RKO (cell line): ENCODE measurements at places on chromosomes 5 and 9.

- DNase-seq: no peak
These were observed 23.9 kb downstream of the GFI1B start for GRCh38 chr9:133002147-133003070.

DNA sequence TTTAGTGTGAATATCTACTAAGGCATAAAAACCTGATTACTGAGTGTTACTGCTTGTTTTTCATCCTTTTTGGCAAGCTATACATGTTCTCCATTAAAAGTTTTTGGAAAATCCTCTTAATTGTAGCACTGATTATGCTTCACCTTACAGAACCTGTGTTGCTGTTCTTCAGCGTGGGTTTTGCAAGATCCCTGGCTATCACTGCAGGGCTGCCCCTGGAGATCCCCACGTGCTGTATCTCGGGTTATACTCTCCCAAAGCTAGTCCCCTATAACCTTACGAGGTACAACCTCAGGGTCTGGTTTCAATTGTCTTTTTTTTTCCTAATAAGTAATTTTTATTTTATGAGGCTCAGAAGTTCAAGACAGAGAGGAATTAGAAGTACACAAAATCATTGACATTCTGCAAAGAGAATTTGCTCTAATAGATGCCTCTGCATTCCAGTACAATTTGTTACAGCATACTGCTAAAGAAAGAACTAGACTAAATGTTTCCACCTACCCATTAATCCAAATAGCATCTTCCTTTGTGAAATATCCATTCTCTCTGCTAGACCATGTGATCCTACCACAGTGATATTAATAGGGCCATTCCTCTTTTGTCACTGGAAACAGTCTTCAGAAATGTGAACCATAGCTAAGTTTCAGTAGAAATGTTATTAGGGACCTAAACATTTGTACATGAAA, 25.8 kb upstream of the CAMK4 start:
- no peak for DNase-seq

GRCh38 chr5:37751227-37751626, 88.6 kb downstream of the GDNF start:
- DNase-seq: peak; percentile 24

DNA sequence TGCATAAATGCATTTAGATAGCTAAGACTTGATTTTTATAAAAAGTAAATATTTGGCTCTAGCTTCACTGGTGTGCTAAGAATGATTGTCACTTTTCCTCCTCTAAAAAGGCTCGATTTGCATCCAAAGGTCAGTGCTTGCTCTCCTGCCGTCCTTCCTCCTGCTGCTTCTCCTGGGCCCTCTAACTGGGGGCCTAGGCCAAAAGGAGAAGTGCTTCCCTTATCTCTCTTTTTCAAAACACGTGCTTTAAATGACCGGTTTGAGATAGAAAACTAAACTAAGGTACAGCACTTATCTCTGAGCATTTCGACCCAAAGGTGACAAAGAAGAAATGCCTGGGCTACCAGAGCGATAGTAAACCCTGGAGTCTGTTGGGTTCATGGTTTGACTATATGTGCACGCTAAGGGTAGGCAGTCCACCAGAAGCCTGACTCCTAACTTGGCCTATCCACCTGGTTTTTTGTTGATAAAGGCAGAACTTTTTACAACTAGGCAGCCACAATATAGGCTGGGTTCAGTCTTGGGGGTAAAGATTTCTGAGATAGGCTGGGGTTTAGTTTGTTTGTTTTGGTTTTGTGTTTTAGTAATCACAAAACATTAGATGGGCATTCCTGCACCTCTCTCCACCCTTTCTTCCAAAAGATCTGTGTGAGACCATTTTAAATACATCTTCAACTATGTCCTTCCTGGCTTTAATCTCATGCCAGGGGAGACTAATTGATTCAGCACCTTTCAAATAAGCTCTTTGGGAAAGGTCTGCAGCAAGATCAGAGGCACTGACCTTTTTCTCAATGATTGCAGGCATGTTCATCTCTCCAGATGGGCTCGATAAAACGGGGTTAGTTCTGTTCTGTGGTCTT, 3.8 kb downstream of the NR2F1-AS1 start:
- DNase-seq: no peak

GRCh38 chr5:167949435-167949834, 342.0 kb upstream of the WWC1 start:
- no peak for DNase-seq

DNA sequence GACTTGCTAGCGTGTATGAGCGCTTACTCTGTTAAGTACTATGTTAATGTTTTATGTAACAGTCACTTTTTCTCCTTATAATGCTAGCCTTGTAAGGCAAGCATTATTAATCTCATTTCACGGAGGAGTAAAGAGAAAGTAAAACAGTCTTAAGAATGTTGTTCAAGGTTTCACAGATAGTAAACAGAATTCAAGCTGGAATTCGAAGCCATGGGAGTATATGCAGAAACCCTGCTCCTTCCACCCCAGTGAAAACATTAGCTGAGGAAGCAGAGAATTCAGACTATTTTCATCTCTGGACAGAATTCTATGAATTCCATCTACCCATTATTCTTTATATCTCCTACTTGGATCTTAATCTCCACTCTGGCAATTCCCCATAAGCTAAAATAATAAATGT, 1028.3 kb upstream of the WWC1 start:
- DNase-seq: no peak

DNA sequence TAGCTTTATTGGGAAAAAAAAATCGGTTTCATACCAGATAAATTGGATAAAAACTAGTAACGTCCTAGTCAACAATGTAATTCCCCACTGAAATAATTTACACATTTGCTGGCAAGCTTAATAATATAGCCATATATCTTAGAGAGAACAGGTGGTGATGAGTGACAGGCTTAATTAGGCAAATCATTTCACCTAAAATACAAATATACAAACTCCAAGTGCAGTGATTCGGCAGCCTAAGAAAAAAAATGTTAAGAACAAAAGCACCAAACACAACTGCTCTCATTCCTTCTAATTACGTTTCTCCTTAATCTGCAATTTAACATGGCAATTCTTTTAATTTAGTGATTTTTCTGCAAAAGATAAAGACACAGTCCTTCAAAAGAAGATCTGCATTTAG, 56.0 kb upstream of the SLC25A51 start:
- no peak for DNase-seq

DNA sequence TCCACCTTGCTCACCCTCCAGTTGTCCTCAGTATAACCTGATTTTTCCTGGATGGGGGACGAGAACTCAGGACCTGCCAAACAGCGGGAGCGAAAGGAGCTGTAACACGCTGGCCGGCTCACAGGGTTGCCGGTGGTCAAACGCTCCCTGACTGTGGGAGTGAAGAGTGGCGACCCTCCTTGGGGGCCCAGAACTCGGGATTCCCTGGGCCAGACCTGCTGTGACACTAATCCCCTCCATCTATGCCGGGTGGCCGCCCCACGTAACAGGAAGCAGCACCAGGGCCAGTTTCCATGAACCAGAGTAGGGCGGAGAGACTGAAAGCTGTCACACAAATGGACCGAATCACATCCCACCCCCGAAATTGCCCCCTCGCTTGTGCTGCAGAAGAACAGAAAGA, 1809.2 kb upstream of the ACO1 start:
- DNase-seq: no peak

DNA sequence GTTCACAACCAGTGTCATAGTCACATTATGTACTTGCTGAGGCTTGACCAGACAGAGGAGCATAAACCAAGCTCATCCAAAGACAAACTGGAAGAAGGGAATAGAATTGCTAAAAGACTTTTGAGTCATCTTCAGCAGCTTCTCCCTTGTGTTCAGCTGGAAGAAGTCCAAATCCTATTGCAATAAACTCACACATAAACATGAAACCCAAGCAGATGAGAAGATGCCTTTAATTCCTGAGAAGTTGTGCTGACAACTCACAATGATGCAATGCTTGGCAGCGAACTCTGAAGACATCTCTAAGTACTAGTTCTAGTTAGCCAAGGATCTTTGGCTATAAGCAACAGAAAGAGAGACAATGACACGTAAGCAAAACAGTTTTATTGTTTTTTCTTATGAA, 642.1 kb downstream of the KCTD16 start:
- peak; percentile 0 for DNase-seq

- no peak for DNase-seq
These were observed 65.3 kb downstream of the GRAMD2B start for GRCh38 chr5:126488443-126489065.
